Glomerular endothelial cell (primary cell): ENCODE measurements at places on chromosomes 7 and 10.

- no peak for DNase-seq
Measured at GRCh38 chr7:148796841-148797240, 87.2 kb downstream of the EZH2 start.

DNA sequence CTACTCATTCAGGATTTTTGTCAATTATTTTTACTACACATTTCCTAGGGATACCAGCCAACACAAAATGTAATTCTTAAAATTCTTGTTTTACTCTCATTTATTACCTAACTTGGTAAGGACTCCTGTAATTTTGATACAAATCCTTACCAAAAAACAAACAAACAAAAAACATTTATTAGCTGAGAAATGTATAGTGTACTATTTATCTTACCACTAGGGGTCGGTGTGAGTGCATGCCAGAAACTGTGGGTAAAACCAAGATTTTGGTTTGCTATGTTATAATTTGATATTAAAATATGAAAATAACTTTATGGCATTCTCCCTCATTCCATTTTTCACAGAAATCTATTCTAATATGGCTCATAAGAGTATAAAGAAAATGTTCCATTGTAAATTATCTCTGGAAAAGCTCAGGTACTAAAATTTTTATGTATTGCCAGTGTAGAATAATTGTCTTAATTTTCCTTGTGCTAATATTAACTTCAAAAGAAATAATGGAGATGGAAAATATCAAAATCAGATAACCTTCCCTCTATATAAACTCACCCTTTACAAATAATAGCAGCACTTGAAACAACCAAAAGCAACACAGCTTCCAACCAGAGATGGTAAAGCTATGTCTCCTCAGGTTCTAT is 290.8 kb upstream of the PCDH15 start:
- no peak for DNase-seq

DNA sequence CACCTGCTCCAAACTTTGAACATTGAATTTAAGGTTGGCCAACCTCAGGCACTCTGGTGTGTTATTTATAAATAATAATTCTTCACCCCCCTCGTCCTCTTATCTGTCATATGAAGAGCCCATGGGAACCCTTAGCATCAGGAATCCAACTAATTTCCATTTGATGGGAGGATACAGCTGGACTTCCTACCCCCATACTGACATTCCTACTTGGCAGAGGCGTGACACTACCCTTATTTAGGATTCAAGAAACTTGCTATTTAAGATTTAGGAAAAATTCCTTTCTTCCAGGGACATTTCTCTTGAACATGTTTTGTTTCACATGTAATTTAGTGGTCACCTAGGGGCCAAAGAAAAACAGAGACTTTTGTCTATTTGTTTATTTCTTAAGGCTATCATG is 171.9 kb upstream of the NRP1 start:
- DNase-seq: no peak

- no peak for DNase-seq
Measured at GRCh38 chr10:86599729-86600128, 54.6 kb upstream of the OPN4 start.

DNA sequence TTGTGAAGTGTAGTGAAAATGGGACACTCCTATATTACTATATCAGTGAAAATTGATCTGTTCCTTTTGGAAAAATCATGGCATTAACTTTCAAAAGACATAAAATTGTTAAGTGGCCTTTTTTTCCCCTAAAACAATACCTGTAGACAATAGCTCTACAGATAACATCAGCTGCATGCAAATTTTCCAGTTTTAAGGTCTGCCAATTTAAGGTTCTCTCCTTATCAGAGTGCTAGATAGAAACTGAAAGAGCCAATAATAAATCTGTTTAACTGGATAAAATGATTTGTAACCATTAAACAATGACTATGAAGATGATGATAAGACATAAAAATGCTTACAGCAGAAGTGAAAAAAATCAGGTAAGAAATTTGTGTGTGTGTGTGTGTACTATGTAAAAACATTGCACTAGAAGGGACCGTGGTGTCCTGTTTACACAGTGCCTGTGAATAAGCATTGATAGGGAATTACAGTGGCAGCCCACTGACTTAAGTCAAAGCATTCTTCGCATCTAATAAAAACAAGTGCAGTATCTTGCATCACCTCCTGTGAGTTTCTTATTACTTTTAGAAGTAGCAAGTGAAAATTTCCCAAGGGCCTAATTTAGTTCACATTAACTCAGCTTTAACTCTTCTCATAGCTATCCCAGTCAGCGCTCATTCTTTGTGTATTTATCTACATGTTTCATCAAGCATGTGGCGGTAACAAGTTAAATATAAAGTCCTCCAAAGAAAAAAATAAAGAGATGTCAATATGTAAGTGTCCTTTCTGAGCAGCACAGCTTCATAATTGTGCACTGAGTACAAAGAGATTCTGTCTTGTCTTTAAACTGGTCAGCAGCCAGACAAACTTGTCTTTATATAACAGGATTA is 261.9 kb downstream of the ARL4A start:
- DNase-seq: no peak

- no peak for DNase-seq
Measured at GRCh38 chr10:8726779-8727084, 672.2 kb downstream of the GATA3 start.

- peak; percentile 37 for DNase-seq
Measured at GRCh38 chr7:93551063-93551895, 23.2 kb downstream of the CALCR start.

- no peak for DNase-seq
Measured at GRCh38 chr7:26624839-26625238, 239.6 kb downstream of the SKAP2 start.

DNA sequence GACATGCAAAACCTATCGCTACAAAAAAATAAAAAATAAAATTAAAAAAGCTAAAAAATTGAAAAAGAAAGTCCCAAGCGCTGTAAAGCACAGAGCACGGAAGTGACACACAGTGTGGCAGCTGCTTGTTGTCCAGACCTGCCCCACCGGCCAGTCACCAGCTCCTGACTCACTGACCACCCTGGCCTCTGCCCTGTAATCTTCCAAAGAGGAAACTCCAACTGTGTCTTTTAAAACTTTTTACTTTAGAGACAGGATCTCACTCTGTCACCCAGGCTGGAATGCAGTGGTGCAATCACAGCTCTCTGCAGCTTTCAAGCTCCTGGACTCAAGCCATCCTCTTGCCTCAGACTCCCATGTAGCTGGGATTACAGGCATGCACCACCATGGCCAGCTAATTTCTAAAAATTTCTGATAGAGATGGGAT is 23.6 kb downstream of the GNA12 start:
- DNase-seq: no peak

DNA sequence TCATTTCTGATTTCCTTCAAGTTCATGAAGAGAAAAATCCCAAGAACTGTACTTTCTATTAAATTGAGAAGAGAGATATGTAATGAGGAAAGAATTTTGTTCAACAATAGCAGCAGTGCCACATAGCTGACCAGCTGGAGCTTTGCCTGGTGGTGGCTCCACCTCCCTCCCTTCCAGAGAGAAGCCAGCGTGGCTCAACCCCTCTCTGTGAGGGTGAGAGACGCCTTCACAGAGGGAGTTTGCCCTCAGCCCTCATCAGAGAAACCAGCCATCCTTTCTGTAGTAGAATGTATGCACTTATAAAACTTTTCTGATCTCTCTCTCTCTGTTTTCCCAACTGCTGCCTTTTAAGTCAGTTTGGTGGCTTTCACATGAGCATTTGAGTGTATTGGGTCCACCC is 20.5 kb upstream of the COL1A2 start:
- DNase-seq: peak; percentile 36

DNA sequence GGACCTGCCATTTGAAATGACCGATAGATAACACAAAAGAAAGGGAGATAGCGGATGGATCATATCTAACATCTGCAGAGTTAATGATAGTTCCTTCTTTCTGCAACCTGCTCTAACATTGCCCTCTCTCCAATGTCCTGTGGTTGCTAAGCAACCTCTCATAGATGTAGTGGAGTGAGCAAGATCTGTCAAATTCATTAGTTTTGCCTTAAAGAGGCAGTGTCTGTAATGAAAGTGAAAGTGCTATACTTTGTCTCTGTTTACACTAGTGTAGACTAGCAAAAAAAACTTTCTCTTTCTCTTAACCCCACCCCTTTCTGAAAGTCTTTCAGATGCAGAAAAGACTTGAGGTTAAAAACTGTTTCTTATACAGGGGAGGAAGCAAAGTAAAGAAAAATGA is 1196.9 kb downstream of the SORCS3 start:
- no peak for DNase-seq

GRCh38 chr7:139500770-139501138 is 17.3 kb upstream of the KLRG2 start:
- no peak for DNase-seq
